ENCODE measurements at places on chromosomes 2 and 18. TPM values are rescaled to one million over a fixed set of nuclear protein-coding genes. Genes with fewer than 3 reads are reported as not detected.

Gene GALR1
- 0.49 TPM for total RNA-seq

Gene CMPK2
- 0.81 TPM for total RNA-seq

Gene POU3F3
- total RNA-seq = 0.54 TPM

Gene SULT1C2
- total RNA-seq = not detected

Gene RUFY4
- not detected for total RNA-seq

Gene RBBP8
- 13.6 TPM for total RNA-seq

Gene PROKR1
- total RNA-seq = 0.83 TPM

Gene G6PC2
- not detected for total RNA-seq
